BE2C (cell line): ENCODE measurements at places on chromosomes 12 and 14.

DNA sequence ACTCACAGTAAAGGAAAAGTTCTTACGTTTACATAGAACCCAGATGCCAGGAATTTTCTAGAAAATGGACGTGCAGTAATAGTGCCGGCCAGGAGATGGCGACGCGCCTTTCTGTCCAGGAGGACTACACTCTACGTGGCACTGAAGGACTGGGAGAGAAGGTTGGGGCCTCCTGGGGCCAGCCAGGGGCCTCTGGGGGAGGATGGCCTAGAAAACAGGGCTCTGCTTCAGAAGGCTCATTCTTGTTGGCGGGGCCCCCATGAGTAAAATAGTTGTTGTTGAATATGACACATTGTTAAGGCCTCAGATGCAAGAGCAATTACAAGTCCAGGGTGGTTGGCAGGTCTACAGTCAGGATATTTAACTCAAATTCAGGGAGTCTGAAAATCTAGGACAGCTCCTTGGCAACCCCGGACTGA, 120.1 kb upstream of the MAX start:
- DNase-seq = peak; percentile 45

- no peak for DNase-seq
Observed at GRCh38 chr12:114361545-114361944, 44.4 kb downstream of the TBX5 start.

DNA sequence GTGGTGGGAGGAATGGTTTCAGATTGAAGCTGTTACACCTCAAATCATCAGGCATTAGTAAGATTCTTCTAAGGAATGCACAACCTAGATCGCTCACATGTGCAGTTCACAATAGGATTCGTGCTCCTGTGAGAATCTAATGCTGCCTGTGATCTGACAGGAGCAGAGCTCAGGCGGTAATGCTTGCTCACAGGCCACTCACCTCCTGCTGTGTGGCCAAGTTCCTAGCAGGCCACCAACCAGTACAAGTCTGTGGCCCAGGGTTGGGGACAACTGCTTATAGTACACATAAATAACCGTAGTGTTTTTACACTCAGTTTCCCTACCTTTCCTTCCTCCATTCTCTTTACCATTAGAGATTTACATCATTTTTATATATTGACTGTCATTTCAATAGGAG, 121.4 kb downstream of the SLCO1B3 start:
- no peak for DNase-seq

GRCh38 chr12:42564996-42565395, 24.6 kb downstream of the PRICKLE1 start:
- DNase-seq = no peak

DNA sequence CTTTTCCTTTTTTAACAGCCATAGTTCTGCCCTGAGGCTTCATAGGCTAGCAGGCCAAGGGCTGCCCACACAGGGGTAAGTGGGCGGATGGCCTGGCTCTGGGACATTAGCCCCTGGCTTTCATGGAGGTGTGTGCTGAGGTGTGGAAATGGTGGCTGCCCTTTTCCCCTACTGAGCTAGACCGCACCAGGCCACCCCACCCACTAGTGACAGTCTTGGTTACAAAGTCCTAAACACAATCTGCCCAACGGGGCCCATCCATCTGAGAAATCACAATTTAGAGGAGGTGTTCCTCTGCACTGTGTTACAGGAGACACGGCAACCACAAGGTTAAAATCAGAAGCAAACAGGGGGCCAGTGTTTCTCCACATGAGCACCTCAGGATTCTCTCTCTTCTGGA, 35.6 kb downstream of the APPL2 start:
- no peak for DNase-seq

- DNase-seq = no peak
Observed at GRCh38 chr12:14577344-14577743, 9.7 kb upstream of the PLBD1 start.

GRCh38 chr12:56229082-56229481, 769 bp upstream of the SLC39A5 start:
- DNase-seq = no peak

- peak; percentile 45 for DNase-seq
Observed at GRCh38 chr14:31270196-31270772, 62.7 kb upstream of the HECTD1 start.

DNA sequence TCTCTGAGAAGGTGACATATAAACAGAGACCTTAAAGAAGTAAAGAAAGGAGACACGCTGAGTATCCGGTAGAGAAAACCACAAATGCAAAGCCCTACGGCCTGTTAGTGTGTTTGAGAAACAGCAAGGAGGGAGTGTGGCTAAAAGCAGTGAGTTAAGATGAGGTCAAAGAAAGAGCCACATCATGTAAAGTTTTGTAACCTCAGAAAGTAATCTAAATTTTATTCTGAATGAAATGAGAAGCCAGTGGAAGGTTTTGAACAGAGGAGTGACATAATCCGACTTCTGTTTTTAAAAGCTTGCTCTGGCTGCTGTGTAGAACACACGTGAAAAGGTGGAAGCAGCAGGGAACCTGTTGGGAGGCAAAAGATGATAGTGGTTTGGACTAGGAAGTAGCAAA, 32.6 kb downstream of the PPP2R5E start:
- DNase-seq = no peak

- no peak for DNase-seq
Observed at GRCh38 chr14:70934502-70935134, 27.4 kb downstream of the PCNX1 start.

DNA sequence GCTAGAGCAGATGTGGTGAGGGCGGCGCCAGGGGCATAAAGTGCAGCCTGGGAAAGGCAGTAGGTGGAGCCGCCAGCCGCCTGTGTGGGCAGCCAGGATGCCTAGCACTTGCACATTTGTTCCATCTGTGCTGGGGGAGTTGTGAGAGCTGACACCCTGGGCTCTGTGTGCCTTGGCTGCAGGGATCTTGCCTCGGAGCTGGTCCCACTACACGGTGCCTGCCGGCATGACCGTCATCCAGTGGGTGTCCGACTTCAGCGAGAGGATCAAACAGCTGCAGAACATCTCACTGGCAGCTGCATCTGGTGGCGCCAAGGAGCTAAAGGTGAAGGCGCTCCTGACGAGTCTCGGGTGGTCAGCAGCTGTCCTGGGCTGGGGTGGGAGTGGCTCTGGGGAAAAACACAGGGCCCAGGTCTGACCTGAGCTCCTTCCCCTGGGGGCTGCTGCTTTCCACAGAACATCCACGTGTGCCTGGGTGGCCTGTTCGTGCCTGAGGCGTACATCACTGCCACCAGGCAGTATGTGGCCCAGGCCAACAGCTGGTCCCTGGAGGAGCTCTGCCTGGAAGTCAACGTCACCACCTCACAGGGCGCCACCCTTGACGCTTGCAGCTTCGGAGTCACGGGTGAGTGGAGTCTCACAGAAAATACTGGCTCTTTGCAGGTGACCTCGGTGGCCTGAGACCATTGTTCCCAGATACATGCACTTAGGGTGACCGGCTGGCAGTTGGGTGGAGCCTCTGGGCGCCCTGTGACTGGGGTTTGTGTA, 37.4 kb downstream of the HSP90AA1 start:
- no peak for DNase-seq

DNA sequence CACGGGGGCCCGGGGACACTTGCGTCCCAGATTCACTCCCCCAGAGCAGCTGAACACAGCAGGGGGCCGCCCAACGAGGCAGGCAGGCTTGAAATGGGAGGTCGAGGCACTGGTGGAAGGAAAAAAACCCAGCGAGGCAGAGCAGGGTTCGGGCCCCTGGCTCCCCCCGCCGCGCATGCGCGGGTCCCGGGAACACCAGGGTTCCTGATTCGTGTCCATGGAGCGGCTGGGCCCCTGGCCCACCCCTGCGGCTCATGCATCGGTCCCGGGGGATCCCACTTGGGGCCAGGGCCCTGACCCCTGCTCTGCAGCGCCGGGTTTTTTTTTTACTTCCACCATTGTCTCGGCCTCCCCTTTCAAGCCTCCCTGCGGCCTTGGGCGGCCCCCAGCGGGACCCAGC, 321.5 kb downstream of the ALG10 start:
- no peak for DNase-seq

GRCh38 chr12:95216711-95217376, 423 bp downstream of the FGD6 start:
- no peak for DNase-seq

DNA sequence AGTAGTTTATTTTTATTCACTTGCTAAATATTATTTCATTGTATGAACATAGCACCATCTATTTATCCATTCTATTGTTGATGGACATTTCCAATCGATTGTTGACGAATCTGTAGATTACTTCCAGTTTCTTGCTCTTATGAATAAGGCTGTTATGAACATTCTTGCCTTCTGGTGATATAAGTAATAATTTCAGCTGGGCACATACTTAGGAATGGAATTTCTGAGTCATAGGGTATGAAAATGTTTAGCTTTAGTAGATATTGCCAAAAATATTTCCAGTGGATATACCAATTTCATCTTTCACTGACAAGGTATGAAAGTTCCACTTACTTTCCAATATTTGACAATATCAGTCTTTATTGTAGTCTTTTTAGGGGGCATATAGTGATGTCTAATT, 468.5 kb downstream of the ETNK1 start:
- no peak for DNase-seq

GRCh38 chr14:61864329-61864898, 102.2 kb downstream of the SNAPC1 start:
- DNase-seq = no peak

- no peak for DNase-seq
Observed at GRCh38 chr12:104741077-104741476, 217.0 kb downstream of the SLC41A2 start.

DNA sequence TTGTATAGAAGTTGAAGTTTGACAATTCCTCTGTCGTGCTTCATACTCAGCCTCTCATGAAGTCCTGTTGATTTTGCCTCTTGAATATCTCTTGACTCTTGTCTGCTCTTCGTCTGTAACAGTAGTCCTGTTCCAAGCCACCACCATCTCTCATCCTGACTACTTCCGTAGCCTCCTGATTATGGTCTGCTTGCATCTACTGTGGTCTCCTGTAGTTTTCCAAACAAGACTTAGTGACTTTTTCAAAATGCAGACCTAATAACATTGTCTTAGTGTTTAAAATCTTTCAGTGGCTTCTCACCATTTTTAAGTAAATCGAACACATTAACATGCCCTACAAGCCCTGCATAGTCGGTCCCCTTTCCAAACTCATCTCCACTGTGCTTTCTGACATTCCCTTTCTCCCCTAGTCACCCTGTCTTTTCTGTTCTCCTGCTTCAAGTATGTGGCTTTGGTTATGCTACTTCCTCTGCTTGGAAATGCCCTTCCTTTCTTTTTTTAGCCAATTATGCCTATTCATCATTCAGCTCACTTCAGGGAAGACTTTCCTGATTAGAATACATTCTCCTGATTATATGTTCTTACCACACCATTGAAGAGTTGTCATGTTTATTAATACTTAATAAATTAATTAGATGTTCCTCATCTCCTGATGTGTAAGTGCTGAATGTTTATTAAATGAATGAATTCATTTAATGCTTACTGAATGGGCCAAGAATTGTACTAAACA, 2.0 kb downstream of the SCYL2 start:
- DNase-seq = no peak

GRCh38 chr14:33362934-33363333, 424.3 kb downstream of the NPAS3 start:
- DNase-seq = no peak

- DNase-seq = no peak
Observed at GRCh38 chr12:132422040-132422380, 67.9 kb upstream of the FBRSL1 start.

GRCh38 chr12:48070033-48070432, 35.8 kb downstream of the SENP1 start:
- no peak for DNase-seq

DNA sequence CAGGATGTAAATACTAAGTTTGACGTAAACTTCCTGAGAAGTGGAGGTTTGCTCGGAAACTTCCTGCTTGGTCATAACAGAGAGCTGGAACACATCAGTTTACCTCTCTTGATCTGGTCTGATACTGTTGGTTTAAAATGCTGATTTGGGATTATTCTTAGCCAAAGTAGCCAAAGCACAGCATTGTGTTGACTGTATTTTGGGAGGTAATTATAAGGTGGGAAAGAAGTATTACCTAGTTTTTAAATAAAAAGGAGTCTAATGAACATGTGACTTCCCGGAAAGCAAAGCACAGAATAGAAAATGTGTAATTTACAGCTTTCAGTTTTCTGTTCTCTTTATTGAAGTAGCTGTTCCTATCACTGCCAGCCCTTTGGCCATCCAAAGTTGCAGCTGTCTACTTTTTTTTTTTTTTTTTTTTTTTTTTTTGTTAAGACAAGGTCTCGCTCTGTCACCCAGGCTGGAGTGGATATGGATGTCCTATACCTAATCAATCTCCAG, 52.2 kb upstream of the SRP54 start:
- DNase-seq = no peak

DNA sequence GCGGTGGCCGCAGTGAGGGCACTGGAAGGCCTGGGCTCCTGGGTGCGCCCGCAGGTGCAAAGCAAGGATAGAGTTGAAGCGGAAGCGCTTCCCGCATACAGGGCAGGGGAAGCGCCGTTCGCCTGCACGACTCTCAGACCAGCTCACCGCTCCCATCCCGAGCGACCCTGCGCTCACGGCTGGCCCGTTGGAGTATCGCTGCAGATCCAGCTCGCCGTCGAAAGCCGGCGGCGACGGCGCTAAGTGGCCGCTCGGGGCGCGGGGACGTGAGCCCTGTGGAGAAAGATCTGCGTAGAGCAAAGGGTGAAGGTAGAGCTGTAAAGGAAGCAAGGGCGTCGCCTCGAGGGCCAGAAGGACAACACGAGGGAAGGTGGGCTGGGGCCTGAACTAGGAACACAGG, 5.4 kb downstream of the ZNF219 start:
- DNase-seq = no peak

GRCh38 chr12:110537605-110538409, 35.7 kb downstream of the RAD9B start:
- DNase-seq = no peak

DNA sequence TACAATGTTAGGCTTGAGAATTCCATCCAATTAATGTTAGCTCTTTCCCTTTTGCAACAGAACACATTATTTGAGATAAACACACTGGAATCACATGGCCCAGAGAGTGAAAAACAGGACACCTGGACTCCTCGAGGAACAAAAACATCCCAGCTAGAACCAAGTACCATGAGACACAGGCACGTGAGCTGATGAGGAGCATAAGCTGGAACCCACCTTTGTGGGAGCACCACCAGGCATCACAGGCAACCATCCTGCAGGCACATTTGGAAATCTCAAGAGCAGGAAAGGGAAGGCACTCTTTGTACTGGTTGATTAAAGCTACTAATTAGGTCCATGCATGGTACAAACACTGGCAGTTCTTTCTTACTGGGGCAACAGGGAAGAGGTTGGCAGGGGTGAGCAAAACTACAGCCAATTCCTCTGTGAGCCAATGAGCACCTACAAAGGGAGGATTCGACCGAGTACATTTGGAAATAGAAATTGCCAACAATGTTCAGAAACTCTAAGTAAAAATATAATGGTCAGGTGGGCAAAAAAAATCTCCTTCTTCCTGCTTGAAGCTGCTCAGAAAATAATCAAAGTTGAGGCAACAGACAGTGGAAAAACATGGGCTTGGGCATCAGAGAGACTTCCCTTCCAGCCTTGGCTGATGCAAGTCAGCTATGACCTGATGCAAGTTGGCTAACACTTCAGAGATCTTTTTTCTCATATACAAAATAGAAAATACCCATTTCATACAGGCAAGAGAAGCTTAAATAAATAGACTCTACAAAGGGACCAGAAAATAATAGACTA, 216.7 kb downstream of the NUAK1 start:
- DNase-seq = no peak

- DNase-seq = no peak
Observed at GRCh38 chr12:96112733-96113132, 77.3 kb upstream of the LTA4H start.
